NCI-H1694 (cell line): ENCODE measurements at places on chromosomes 6 and 20.

DNA sequence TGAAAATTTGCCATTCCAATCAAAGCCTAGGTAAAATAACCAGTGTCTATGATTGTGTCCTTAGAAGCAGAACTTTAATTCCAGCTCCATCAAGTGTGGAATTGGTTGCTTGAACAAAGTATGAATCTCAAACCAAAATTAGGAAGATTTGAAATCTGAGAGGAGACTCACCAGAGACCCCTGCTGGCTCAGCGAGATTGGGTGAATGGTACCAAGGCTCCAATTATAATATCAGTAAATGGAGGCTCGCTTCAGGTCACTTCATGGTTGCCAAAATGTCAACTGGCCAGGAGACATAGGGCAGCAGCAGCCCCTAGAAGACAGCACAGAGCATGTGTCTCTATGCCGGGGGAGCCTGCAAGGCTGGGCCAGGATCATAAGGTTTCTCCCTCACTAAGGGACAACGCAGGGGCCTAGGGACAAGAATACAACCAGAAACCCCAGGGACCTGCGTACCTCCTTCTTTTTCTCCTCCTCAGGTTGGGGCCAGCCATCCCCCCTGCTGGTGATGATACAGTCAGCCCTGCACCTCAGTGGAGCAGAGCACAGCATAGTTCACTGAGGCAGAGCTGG is 14.0 kb downstream of the RBL1 start:
- no peak for DNase-seq

- no peak for DNase-seq
Measured at GRCh38 chr6:138517635-138518034, 18.3 kb upstream of the NHSL1 start.

- no peak for DNase-seq
Measured at GRCh38 chr6:137659871-137660270, 165.7 kb upstream of the OLIG3 start.

- no peak for DNase-seq
Measured at GRCh38 chr6:127102299-127102698, 16.2 kb upstream of the RSPO3 start.

GRCh38 chr6:157761926-157762325 is 61.1 kb upstream of the SNX9 start:
- DNase-seq = no peak

- no peak for DNase-seq
Measured at GRCh38 chr6:130309028-130309427, 56.8 kb upstream of the TMEM200A start.

DNA sequence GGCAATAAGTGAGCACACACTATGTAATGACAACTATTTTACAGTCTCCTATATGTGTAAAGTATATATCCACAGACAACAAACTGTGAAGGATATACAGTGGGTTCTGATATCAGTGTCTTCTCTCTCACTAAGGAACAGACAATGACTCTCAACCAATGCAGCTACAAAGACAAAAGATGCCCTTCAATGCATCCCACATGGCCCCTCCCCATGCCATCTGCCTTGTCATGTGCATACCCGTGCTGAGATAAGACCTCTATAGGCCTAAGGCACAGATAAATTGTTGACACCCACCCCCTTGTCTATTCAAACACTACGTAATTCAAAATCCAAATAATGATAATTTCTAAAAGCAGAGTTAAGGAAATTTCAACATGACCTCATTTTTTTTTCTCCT is 1123.5 kb upstream of the MAP3K7 start:
- DNase-seq = no peak

GRCh38 chr6:72084992-72085569 is 198.7 kb downstream of the RIMS1 start:
- peak; percentile 12 for DNase-seq

GRCh38 chr6:165751486-165751885 is 88.4 kb upstream of the PDE10A start:
- no peak for DNase-seq

DNA sequence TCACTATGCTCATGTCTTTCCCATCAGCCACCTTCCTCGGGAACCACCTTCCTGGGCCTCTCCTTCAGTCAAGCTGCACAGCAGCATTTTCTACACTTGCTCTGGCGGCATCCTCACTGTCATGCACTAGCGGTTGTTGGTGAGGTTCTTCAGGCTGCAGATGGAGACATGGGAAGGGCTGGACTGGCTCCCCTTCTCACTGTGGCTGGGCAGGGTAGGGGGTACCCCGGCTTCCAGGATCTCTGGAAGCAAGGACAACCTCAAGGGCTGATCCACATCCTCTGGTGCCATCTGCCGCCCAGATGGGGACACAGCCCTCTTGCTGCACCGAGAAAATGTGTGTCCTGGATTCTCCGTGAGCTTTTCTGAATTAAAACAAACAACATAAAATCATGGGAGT is 180.1 kb upstream of the RNF24 start:
- no peak for DNase-seq

- DNase-seq = no peak
Measured at GRCh38 chr6:68240726-68241125, 394.4 kb upstream of the ADGRB3 start.

GRCh38 chr20:47544240-47544639 is 42.6 kb downstream of the NCOA3 start:
- no peak for DNase-seq

GRCh38 chr20:13644010-13644409 is 5.3 kb upstream of the TASP1 start:
- no peak for DNase-seq

GRCh38 chr20:8073024-8073832 is 53.7 kb upstream of the TMX4 start:
- no peak for DNase-seq

DNA sequence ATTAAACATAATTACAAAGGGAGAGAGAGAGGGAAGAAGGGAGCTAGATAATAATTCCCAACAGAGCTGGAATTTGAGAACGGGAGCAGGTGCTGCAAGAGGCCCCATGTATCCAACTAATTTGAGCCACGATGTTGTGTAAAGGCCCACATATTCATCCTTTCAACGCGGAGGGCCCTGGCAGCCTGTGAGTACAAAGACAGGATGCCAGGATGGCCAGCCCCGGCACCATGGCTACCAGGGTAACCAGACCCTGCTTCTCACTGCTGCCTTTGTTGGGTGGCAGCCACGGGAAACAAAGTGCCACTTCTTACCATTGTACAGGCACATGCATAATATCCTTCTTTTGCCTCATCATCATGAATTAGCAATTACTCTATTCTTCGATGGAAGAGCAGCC is 492.0 kb upstream of the NRSN1 start:
- no peak for DNase-seq

DNA sequence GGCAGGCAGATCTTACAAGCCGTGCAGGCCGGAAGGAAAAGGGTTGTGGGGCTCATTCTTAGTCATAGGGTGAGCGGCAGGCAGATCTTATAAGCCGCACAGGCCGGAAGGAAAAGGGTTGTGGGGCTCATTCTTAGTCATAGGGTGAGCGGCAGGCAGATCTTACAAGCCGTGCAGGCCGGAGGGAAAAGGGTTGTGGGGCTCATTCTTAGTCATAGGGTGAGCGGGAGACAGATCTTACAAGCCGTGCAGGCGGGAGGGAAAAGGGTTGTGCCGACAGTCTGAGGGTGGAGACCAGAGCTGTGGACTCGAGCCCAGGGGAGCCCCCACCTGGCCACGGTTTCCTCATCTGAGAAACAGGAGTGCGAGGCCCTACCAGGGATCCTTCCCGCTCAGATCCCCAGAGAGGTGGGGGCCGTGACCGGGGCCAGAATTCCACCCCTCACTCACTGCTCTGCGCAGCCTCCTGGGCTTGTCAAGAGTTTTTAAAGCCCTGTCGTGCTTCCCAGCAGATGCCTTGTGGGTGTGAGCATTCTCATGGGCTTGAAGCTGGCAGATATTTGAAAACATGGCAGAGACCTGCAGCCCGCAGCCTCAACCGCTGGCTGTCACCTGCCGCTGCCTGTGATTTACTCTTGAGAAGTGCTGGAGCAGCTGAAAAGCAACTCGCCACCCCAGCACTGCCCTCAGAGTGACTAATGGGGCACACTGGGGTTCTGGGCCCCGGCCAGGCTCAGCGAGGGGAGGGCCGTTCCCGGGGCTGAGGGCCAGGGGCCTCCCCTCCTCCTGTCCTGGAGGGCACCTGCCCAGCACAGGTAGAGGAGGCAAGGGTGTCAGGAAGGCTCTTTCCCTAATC is 31.9 kb downstream of the NTSR1 start:
- DNase-seq = no peak

- DNase-seq = no peak
Measured at GRCh38 chr6:142863981-142864380, 81.0 kb downstream of the HIVEP2 start.

- no peak for DNase-seq
Measured at GRCh38 chr20:32304131-32304746, 26.8 kb downstream of the KIF3B start.

- DNase-seq = no peak
Measured at GRCh38 chr6:167811040-167811439, 15.7 kb upstream of the AFDN start.

DNA sequence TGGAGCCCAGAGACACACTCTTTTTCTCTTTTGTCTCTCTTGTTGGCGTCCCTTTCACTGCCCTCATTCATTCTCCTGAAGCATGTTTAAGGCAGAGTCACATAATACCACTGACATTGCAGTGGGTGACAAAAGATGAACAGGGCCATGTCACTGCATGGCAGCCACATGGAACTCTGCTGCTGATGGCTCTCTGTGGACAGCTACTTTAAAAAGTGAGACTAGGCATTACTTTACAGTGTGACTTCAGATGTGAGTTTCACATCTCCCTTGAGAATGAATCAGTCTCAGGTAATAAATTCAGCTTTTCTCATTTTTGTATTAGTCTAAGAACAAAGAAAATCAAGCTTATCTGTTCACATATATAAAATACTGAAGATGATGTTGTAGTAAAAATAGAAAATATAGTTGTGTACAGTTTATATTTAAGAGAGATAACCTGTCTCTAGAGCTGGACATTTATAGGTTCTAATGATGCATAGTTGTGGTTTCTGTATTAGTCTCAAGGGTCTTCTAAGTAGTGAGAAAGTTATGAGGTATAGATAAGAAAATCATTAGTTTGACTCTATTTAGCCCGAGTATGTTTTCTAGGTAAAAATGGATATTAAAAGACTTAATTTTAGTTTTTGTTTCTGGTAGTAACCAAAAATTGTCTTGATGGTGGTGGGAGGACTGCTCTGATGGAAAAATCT is 6.1 kb downstream of the MRS2 start:
- no peak for DNase-seq

DNA sequence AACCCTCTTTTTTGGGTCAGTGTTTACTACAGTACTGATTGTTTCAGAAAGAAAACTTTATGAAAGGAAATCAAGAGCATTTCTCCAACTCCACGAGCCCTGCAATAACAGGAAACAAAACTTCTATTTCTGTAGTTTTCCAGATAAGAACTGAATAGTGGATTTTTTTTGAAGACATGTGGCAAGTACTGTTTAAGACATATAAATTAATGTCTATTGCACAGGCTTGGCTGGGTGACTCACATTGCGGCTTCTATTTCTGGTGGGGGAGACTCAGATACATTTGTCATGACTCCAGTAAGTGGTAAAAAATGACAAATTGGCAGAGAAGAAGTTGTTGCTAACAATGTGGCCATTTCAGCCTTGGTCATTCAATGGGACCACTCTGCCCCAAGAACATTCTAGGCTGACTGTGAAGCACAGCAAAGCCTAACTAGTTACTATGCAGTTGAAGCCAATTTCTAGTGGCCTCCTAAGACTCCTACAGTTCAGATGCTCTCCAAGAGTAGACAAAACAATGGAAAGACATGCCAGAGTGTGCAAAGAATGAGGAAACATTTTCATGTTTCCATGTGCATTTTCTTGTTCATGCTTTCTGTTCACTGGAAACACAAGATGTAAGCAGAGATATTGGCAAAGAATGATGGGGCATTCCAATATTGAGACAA is 200.9 kb downstream of the EDN1 start:
- no peak for DNase-seq

GRCh38 chr6:126812651-126813050 is 305.8 kb upstream of the RSPO3 start:
- DNase-seq = no peak

- peak; percentile 15 for DNase-seq
Measured at GRCh38 chr6:105135907-105136430, 43.8 kb downstream of the POPDC3 start.

- no peak for DNase-seq
Measured at GRCh38 chr6:3819161-3820110, 29.7 kb upstream of the FAM50B start.

GRCh38 chr6:106146852-106147351 is 60.8 kb downstream of the PRDM1 start:
- DNase-seq = no peak

GRCh38 chr20:12594410-12595088 is 414.2 kb upstream of the SPTLC3 start:
- DNase-seq = no peak

- DNase-seq = no peak
Measured at GRCh38 chr6:76609160-76609559, 536.7 kb upstream of the IMPG1 start.

DNA sequence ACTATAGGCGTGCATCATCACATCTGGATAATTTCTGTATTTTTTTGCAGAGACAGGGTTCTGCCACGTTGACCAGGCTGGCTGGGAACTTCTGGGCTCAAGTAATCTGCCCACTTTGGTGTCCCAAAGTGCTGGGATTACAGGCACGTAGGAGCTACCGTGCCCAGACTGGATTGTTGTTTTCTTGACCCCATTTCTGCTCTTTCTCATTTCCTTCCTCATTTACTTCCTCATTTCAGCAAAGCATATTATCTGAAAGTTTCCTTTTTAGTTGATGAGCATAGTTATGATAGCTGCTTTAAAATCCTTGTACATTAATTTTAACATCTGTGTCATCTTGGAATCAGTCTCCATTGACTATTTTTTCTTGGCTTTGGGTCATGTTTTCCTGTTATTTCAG is 301.0 kb upstream of the RUNX2 start:
- no peak for DNase-seq

DNA sequence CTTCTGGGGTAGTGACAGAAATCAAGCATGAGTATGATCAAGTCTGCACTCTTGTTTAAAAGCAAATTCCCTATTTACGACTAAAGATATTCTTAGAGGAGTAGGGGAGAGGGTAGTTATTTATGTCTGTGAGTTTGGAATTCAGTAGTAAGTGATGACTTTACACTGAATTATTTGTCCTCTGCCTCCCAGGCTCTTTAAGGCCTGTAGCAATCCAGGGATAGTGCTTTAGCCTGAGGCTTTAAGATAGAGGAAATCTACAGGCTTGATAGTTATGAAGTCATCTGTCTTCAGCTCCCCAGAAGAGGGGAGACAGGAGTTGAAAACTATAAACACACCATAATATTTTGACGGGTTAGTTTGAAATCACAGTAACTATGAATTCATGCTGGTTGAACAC is 664.5 kb downstream of the EPM2A start:
- DNase-seq = no peak

DNA sequence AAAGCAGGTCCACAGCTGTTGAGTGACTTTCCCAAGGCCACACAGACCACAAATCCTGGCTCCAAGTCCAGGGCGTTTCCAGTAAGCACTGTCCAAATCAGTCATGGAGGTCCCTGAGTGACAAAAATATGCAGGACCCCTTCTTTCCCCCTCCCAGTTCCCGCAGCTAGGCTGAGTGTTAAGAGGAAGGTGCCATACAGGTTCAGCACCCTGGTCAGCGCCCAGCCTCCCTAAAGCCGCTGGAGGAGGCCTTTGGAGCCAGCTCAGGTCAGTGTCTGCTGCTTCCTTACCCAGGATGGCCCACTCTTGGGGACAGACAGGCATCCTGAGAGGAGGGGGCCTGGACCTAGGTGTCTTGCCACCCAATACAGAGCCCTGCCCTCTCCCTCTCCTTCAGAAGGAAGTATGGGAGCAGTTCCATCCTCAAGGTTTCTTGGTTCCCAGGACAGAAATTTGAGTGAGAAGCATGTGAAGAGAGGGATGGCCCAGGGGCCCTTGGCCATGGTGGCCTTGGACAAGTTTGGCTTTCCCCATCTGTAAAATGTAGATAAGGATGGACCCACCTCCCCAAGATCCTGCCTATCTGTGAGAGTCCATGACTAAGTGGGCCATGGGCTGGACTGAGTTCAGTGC is 13.2 kb downstream of the TMEM74B start:
- DNase-seq = no peak
